ENCODE measurements at places on chromosomes 7 and 10. TPM values are rescaled to one million over a fixed set of nuclear protein-coding genes. Genes with fewer than 3 reads are reported as not detected.

AFAP1L2 gene
- 6.7 TPM for total RNA-seq

CRHR2 gene
- total RNA-seq = not detected

VAX1 gene
- not detected for total RNA-seq

DNAH11 gene
- 2.8 TPM for total RNA-seq

CPED1 gene
- total RNA-seq = 8.8 TPM

MINDY4 gene
- total RNA-seq = 9.4 TPM

ADARB2 gene
- total RNA-seq = 0.76 TPM

UPK3BL2 gene
- total RNA-seq = 12.7 TPM

EN2 gene
- not detected for total RNA-seq

SOSTDC1 gene
- total RNA-seq = 8.8 TPM

SPAM1 gene
- not detected for total RNA-seq

ARHGEF5 gene
- total RNA-seq = 23.9 TPM

NXPH1 gene
- total RNA-seq = not detected

CALML3 gene
- total RNA-seq = not detected

NEUROG3 gene
- total RNA-seq = not detected

TAS2R3 gene
- total RNA-seq = 2.7 TPM

AOAH gene
- 28.2 TPM for total RNA-seq

SPDYE3 gene
- total RNA-seq = not detected

ARL3 gene
- total RNA-seq = 11.0 TPM

GDF2 gene
- not detected for total RNA-seq

CCDC7 gene
- 20.5 TPM for total RNA-seq

DPP6 gene
- total RNA-seq = 0.52 TPM

EIF5AL1 gene
- total RNA-seq = 0.76 TPM

FAM180A gene
- total RNA-seq = 6.8 TPM

CLCN1 gene
- 0.08 TPM for total RNA-seq
